ENCODE measurements at places on chromosomes 13 and 19.

- DNase-seq, result no peak
Measured at GRCh38 chr13:44334751-44335150, 38.9 kb upstream of the SERP2 start.

- no peak for DNase-seq
Measured at GRCh38 chr13:112910616-112911280, 58.3 kb upstream of the MCF2L start.

GRCh38 chr13:51770681-51771417 is 33.1 kb downstream of the DHRS12 start:
- no peak for DNase-seq

DNA sequence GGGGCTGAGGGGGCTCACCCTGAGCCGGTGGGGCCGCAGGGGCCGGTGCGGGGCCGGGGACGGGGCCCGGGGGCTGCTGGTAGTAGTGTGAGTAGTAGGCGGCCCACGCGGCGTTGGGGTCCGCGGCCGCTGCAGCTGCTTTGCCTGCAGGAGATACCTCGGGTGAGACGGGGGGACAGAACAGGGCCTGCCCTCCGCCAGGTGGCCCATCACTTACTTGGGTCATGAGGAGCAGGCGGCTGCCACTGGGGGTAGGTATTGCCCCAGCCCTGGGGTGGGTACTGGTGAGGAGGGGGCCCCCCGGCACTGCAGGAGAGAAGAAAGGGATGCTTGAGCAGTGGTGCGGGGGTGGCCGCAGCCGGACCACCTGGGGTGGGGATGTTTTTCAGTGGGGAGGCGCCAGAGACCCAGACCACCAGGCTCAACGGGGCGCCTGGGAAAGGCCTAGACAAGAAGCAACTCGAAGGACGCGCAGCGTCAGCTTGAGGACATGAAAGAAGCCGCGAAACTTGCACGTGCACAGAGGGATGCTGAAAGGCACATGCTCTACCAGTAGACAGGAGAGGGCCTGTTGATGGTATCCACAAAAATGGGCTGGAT is 8.9 kb downstream of the KHSRP start:
- DNase-seq, result no peak

DNA sequence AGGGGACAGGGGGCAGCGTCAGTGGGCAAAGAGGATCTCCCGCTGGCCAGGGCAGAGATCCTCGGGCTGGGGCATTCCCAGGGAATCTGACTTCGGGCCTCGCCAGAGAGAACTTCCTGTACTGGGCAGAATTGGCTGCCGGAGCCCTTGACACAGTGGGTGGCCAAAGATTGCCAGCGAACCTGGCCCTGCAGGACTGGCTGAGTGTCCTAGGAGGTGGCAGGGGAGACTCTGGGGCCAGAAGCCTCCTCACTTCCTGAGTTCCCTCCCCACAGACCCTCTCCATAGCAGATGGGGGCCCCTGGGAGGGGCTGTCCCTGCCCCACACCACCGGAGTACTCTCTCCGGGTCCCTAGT is 19.3 kb downstream of the DPP9 start:
- no peak for DNase-seq

- DNase-seq, result no peak
Measured at GRCh38 chr13:30832845-30833332, 73.2 kb upstream of the MEDAG start.

DNA sequence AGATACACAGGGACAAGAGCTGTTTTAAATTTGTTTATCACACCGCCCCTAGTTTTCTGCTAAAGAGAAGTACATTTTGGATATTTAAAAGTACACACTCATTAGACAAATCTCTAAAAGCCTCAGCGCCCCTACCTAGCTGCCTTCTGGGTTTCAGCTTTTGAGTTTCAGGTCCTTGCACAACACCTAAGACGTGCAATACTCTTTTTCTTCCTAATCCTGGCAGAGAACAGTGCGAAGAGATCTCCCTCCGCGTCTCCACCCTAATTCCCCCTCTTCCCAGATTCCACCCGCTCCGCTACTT is 421 bp upstream of the KLF5 start:
- DNase-seq, result no peak

GRCh38 chr13:67273001-67273400 is 42.9 kb upstream of the PCDH9 start:
- no peak for DNase-seq

DNA sequence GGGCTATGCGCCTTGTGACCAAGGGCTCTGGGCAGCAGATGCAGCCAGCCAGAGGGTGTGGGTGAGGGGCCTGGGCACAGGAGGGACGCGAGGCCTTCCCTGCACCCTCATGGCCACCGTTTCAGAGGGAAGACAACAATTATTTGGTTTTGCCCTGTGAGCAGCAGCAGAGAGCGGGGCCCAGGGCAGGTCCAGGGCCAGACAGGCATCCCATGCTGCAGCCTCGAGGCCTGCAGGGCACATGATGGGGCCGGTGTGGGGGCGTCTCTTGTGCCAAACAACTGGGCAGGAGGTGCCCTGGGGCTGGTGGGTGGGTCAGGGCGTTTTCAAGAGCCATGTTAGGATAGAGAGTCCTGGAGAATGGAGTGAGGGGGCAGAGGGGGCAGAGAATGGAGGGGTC is 79.4 kb downstream of the SCGB2B2 start:
- DNase-seq, result no peak

DNA sequence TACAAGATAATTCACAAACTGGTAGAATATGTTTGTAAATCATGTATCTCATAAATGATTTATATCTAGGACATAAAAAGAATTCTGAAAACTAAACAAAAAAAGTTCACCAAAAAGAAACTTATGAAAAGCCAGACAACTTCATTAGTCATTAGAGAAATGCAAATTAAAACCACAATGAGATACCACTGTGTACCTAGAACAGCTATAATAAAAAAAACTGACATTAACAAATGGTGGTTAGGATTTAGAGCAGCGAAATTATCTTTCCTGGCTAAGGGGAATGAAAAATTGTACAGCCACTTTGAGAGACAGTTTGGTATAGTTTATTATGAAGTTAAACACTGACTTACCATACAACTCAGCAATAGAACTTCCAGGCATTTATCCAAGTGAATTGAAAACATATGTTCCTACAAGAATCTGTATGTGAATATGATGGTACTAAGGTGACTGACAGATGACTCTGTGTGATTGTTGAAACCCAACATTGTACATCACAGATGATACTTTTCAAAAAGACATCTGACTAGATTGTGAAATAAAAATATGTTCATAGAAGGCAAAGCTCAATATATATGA is 41.8 kb downstream of the UGGT2 start:
- DNase-seq, result no peak

GRCh38 chr13:74920920-74921319 is 561.0 kb downstream of the TBC1D4 start:
- DNase-seq, result no peak

- no peak for DNase-seq
Measured at GRCh38 chr13:100532090-100532766, 56.4 kb downstream of the GGACT start.

DNA sequence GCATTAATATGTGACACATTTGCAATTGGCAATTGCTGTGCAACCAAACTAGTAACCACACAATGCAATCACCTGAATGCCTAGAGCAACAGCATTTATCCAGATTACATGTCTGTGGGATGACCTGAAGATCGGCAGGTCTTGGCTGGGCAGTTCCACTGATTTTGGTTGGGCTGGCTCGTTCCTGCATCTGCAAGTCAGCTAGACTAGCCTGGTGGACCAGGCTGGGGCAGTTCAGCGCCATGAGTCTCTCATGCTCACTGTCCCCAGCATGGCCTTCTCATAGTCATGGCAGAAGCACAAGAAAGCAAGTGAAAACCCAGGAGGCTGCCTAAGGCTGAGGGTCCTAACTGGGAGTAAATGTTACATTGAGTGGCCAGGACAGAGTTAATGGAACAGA is 229.1 kb upstream of the TSHZ3 start:
- no peak for DNase-seq

- no peak for DNase-seq
Measured at GRCh38 chr19:34193439-34193838, 21.1 kb downstream of the LSM14A start.

DNA sequence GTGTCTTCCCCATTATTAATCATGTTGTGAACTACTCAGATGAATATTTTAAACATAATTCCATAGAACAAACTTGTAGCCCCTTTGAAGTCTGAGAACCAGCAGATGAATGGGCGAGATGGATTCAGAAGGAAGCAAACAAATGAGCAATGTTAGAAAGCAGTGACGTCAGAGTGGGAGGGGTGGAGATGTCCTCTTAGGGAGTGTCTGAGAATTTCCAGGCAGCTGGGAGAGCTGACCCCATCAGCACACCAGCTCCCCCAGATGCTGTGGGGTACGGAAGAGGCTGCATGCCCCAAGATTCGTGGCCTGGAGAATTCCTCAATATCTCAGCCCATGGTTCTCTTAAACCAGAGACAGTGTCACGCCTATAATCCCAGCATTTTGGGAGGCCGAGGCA is 68.6 kb downstream of the DPF1 start:
- DNase-seq, result no peak

DNA sequence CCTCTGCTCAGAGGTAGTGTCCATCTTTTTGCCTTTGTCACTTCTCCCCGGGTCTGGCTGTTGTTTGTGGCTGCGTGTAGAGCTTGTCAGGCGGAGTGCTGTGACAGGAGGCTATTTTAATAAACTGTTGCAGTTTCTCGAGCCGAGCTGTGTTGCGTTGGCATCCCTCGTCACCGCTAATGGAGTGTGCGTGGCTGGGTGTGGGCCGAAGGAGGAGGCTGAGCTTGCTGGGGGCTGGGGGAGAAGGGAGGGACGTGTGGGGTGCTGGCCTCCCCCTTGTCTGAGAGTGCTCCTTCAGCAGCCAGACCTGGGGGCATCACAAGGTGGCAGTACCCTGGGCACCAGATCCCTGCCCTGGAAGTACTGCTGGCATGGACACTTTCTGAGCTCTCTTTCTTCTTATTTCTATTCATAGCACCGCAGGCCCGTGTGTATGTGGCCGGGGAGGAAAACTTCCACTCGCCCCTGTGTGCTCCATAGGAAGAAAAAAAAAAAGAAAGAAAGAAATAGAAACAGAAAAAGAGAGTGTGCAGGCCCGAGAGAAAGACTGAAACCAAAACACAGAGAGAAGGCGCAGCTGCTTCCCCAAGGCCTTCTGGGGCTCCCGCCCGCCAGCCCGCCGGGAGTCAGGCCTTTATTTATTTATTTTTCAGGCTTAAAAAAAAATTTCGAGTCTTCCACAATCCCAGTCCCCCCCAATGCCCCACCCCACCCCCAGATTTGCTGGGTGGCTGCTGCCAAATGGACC is 27.0 kb downstream of the NFIX start:
- no peak for DNase-seq

DNA sequence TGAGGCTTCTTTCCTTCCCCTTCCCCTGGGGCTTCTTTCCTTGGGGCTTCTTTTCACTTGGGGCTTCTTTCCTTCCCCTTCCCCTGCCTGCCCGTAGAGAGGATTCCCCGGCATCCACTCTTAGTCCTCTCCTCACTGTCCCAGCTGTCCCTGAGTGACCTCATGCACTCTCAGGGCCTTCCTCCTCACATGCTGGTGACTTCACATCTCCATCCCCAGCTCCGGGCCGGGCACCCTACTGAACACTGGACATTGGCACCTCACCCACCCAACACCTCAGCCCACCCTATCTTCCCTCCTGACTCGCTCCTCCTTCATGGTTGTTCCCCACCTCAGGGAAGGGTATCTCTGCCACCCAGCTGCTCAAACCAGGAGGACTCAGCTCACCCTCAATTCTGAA is 130.6 kb downstream of the STARD13 start:
- no peak for DNase-seq
